SJCRH30 (cell line): ENCODE measurements at places on chromosomes 2 and 18. TPM values are rescaled to one million over a fixed set of nuclear protein-coding genes. Genes with fewer than 3 reads are reported as not detected.

- no peak for DNase-seq
Measured at GRCh38 chr2:10009271-10009810, 34.0 kb upstream of the KLF11 start.

GRCh38 chr2:44562737-44563136, 201.0 kb downstream of the CAMKMT start:
- no peak for DNase-seq

The INHBB gene
- total RNA-seq, result not detected in 2 replicates

DNA sequence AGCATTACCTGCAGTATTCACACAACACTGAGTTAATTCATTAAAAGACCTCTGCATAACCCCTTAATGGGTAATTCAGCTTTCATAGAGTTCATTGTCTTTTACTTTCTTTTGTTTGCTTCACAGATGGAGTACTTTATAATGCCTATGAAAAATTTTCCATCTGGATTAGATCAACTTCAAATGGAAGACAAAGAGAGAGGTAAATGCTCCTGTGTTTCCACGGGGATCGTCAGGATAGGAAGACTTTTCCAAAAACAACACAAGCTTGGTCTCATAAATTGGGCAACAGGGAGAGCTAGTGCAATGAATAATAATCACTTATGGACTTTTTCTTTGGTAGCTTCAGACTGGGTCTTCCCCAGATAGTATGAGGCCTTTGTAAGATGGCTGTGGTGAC, 100.7 kb downstream of the ICOS start:
- no peak for DNase-seq

GRCh38 chr18:38470421-38470820, 904.8 kb upstream of the CELF4 start:
- no peak for DNase-seq

The GALNT3 gene
- total RNA-seq, result not detected in 2 replicates

DNA sequence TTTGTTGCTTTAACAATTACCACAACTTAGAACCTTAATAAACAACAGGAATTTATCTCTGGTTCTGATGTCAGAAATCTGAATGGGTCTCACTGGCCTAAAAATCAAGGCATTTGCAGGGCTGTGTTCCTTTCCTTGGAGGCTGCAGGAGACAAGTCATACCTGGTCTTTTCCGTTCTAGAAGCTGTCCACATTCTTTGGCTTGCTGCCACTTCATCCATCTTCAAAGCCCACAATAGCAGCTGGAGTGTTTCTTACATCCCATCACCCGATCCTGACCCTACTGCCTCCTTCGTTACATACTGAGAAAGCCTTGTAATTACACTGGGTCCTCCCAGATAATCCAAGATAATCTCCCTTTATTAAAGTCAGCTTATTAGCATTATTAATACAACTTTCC, 18.1 kb downstream of the NETO1 start:
- DNase-seq, result no peak

The SDC1 gene
- 61.8 and 62.6 TPM in 2 replicates for total RNA-seq

GRCh38 chr2:141519906-141520305, 610.9 kb downstream of the LRP1B start:
- no peak for DNase-seq
